Posterior cingulate gyrus (tissue), 11 donors: ENCODE measurements at places on chromosomes 11 and 22.

DNA sequence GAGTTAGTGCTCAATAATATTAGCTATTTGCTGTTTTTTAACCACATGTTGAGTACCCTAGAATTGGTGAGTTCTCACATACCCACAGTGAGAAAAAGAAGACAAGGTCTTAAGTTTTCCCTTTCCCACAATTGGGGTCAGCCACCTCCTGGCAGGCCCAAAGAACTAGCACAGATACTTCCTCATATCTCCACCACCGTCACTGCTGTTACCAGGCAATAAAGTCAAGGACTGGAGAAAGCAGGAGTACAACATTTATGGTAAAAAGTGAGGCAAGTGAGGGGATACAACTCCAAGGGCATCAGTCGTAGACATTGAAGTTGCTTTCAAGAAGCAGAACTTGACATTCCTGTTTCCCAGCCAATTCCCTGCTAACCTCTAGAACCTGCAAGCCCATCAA lies 19.6 kb downstream of the ELP4 start:
- DNase-seq = no peak

DNA sequence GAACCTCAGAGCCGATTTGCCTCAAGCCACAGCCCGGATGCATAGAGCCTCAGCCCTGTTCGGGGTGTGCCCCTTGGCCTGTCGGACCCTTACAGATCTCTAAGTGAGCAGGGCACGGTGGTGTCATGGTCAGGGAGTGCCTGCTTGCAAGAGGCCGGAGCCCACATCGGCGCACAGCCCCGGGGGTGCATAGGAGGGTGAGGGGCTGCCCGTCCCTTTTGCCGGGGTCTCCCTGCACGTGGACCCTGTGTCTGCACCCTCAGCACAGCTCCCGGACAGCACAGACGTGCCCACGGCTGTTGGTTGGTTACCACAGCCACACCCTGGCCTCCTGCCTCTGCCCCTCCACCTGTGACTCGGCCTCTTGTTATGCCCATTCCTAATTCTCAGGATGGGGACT lies 6.5 kb downstream of the RAB36 start:
- no peak for DNase-seq

- peak; percentile 6 for DNase-seq
Measured at GRCh38 chr22:33971561-33971961, 51.3 kb upstream of the LARGE1 start.

- DNase-seq = no peak
Measured at GRCh38 chr22:38613588-38613987, 42.6 kb downstream of the FAM227A start.

- DNase-seq = no peak
Measured at GRCh38 chr11:67646535-67647336, 3.8 kb downstream of the ACY3 start.

DNA sequence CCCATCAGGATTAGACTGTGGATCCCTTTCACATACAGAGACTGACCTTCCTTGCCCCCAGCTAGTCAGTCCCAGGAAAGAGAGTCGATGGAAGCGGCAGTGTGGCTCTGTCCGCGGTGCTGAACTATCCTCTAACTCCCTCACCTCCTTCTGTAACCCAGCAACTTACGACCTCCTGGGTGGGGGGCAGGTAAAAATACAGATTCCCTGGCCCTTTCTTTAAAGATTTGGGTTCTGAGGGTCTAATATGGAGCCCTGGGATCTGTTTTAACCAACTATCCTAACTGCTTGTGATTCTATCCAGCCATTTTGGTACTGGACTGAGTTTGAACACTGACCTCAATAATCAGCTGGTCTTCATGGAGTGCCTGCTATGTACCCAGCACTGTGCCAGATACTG lies 23.2 kb downstream of the MFNG start:
- DNase-seq = no peak

DNA sequence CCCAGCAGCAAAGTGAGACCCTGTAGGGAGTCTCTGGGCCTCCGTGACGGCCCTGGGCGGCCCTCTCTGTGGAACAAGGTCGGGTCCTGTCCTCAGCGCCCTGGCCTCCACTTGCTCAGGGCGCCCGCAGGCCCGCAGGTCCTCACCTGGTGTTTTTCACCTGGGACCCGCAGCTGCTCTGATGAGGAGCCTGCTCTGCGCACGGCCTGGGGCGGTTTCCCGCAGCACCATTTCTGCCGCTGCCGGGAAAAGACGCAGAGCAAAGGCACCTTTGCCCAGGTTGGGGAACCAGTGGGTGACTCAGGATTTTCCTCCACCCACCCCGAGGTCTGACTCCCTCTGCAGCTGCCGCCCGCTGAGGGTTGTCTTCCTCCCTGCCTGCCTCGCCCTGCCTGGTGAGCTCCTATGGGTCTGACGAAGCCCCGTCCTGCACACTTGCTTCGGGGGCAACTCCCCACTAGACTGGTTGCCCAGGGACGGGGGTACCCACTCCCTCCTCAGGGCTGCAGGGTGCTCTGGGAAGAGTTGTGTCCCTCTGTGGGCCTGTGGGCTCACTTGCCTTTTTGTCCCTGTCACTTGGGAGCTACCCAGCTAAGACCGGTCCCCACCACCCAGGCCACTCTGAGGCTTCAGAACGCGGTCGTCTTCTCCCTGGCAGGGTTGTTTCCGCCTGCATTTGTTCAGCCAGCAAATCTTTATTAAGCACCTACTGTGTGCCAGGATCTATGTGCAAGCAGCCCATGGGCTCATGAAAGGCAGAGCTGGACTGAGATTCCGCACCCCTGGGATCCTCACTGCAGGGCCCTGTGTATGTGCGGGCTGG lies 89.5 kb downstream of the KCNQ1 start:
- no peak for DNase-seq

GRCh38 chr22:27270818-27271510 lies 530.6 kb downstream of the MN1 start:
- peak; percentile 79 for DNase-seq

DNA sequence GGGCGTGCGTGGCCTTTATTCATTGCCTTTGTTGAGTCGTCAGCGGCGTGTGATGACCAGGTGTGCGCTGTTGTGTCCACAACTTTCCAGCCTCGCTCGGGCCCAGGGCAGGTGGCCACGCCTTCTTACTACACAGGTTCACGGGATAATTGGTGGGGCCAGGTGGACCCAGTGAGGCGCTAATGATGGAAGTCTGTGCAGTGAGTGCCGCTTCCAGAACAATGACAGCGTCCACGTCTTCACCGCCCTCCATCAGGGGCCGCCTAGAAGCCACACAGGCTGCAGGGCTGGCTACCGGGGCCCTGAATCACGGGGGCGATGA lies 1197.3 kb downstream of the BRD1 start:
- no peak for DNase-seq

GRCh38 chr11:105265845-105266244 lies 126.3 kb upstream of the CARD18 start:
- DNase-seq = no peak

DNA sequence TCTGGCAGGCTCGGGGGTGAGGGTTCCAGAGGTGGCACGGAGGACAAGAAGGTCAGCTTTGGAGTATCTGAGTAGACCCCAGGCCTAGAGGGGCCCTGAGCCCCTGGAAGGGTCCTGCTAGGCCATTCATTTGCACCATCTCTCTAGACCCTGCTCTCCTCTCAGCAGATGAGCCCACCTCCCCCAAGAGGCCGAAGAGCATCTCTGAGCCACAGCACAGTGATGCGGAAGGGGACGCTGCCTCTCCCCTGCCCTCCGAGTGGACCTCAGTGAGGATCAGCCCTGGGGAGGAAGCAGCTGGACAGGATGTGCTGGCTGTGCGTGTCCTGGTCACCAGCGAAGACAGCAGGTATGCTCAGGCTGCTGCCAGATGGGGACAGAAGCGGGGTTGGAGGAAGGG lies 101.6 kb upstream of the PARVA start:
- no peak for DNase-seq

- no peak for DNase-seq
Measured at GRCh38 chr22:28341001-28341400, 338.6 kb downstream of the TTC28 start.

- no peak for DNase-seq
Measured at GRCh38 chr11:96337541-96338431, 5.2 kb downstream of the MAML2 start.

DNA sequence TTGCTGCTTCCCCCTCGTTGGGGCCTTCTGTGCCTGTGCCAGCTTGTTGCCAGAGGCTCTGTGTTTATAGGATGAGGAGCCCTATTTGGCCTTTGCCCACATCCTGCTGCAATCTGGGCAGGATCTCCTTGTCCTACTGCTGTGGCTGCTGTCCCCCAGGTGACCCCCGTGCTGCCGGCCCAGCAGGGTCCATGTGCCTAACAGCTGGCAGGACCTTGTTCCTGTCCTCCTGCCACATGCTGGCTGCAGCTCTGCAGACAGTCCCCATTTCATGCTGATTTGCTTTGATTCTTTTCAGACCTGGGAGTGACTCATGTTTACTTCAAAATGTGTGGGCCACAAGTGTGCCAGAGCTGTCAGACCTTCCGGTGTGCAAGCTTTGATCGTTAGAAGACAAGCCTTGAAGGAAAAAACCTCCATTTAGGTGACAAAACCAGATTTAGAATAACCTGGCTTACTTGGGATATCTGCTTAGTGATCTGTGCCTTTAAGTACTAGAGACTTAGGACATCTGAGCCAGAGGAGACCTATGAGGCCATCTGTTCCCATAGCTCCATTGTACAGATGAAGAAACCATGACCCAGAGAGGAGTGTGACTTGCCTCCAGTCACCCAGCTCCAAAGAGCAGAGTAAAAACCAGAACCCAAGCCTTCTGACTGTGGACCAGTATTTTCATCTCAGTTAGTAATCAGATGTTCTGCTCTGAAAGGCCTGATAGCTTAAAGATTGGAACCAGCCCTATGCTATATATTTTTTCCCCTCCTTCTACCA lies 11.1 kb downstream of the NAV2 start:
- DNase-seq = no peak

DNA sequence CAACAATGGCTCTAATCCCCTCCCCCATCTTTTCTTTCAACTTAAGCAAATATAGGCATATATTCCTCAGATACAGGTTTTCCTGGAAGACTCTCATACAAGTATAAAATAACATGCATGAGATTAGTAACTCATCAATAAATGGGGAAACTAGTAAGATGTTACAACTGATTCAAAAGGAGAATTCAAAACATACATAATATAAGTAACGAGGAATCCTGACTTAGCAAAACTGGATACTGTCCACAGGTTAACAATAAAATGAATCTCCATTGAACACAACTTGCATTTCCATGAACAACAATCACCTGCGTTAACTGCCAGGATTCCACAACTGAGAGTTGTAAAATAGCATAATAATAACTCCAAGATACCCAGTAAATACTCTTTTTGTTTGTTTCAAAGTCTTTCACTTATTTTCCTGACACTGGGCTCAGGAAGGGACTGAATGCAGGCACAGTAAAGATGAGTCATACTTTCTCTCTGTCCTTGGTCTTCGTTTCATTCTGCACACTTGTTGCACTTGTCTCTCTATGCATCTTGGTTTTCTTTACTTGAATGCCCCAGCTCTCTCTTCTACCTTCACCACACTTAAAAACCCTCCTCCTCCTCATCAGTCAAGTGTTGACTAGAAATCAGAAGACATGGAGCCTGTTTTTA lies 8.1 kb downstream of the APIP start:
- no peak for DNase-seq

DNA sequence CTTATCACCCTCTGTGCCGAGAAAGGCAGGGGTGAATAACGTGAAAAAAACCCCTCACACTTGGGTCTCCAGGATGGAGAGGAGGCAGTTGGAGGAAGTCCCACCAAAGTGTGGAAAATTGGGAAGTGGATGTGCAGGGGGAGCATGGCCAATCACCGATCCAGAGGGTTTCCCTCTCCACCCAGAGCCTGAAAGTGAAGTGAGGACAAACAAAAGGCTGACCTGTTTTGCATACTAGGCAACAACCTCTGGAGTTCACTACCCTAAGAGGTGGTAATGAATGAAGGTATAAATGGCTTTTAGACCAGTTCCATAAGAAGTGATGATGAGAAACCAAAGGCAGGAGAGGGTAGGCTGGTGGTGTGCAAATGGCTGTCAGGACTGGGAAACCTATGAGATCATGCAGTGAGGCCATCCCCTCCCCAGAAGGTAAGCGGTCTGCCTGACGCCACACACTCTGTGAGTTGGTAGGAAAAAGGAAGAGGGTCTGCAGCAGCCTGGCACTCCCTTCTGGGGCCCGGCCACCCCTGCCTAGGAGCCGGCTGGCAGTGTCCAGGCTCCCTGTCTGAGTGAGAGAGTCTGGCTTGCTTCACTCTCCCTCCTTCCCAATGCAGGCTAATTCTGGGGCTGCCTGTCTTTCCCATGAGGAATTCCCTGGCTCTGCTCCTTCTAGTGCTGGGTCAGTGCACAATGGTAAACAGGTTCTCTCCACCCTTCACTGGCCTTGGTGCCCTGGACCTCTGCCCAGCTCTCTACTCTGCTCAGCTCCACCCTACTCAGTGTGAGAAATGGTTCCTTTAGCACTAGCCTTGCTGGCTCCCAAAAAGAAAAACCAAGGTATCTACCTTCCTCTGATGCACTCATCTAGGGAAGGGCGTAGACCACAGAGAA lies 15.6 kb downstream of the TBC1D10A start:
- no peak for DNase-seq

DNA sequence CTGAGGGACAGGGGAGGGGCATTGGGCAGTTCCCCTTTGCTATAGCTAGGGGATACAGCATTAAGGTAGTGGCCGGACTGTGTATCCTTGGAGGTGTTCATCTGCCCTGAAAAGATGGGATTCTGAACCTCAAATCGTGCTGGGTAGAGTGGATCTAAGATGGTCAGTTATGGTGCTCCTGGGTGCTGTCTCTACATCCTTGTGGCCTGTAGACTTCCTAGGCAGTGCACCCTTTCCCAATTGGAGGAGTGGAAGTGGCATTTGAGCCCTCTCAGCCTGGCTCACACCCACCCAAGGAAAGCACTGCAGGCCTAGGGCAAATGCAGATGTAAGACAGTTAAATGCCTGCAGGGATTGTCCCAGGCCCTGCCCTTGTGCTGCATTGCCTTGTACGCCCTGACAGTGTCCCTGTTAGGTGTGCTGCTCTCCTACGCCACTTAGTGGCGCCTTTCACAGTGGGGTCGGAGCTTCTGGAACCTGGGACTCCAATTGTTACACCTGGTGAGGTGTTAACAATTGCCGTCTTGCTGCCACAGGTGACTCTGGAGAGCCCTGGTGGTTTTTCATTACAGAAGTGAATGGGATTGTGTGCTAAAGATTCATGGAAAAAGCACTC lies 35.0 kb downstream of the PPFIBP2 start:
- no peak for DNase-seq

- DNase-seq = no peak
Measured at GRCh38 chr11:40597546-40598113, 861.8 kb downstream of the LRRC4C start.

- no peak for DNase-seq
Measured at GRCh38 chr11:95739108-95739938, 50.3 kb downstream of the FAM76B start.

DNA sequence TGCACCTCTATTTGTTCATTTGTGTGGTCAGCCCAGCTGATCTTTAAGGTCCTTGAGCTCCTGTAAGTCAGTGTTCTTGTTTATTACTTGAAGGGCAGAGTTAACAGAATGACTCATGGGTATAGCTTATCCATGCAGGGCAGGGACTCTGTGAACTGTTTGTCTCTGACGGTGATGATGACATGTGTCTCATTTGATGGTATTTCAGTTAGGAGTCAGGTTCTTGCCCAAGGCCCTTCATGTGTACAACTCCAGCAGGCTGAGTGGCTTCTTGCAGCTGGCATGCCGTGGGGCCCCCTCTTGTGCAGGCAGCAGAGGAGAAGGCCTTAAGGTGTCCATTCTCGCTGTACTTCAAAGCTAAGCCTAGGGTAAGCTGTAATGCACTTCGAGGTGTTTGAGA lies 165.1 kb downstream of the DBX1 start:
- DNase-seq = no peak
